Left lobe of liver (tissue), 2 donors: ENCODE measurements at places on chromosomes 5 and 9.

DNA sequence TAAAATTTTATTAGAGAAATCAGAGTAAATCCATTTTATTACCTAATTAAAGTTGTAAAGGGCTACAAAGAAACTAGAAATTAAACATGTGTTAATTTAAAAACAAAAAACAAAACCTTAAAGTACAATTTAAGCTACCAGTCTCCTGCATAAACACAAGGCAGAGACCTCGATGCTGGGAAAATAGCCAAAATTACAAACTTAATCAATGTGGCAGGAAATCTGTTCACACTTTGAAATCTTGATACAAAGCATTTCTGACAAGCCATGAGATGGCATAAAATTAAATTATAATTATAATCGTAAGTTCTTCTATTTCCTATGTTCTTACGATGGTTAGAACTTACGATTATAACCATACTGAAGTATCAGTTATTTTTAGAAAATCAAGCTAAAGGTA is 158.0 kb upstream of the FREM1 start:
- DNase-seq, result no peak

GRCh38 chr9:6997330-6997729 is 239.6 kb downstream of the KDM4C start:
- no peak for DNase-seq

- no peak for DNase-seq
These were observed 11.6 kb upstream of the CEP120 start for GRCh38 chr5:123434796-123435195.

DNA sequence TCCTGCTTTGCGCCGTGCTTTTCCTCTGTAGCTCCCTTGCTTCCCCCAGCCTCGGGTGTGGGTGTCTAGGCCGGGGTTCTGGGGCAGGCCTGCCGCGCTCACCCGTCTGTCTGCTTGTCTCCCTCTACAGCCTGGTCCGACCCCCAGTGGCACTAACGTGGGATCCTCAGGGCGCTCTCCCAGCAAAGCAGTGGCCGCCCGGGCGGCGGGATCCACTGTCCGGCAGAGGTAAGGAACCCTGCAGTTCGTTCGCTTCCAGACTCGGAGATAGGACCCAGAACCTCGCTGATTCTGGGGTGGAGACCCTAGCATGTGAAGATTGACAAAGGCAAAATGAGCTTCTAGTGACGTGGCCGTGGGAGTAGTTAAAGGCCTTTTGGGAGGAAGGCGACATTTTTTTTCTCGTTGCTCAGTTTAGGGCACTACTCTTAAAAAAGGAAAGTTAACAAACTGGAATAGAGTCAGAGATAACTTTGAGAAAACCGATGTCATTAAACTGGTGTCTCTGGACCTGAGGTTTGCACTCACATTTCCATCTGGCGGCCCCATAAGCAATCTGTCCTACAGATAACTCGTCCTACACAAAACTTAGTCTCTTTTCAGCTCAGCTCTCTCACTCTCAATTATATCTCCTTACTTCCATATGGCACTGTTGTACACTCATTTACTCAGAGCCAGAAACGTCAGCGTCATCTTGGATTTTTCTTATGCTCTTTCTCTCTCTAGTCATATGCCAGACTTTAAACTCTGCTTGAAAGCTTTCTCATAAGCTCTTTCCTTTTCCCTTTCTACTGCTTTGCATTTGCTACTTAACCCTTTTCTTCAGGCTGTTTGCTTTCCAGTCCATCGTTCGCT is 561 bp downstream of the SEC61B start:
- no peak for DNase-seq

DNA sequence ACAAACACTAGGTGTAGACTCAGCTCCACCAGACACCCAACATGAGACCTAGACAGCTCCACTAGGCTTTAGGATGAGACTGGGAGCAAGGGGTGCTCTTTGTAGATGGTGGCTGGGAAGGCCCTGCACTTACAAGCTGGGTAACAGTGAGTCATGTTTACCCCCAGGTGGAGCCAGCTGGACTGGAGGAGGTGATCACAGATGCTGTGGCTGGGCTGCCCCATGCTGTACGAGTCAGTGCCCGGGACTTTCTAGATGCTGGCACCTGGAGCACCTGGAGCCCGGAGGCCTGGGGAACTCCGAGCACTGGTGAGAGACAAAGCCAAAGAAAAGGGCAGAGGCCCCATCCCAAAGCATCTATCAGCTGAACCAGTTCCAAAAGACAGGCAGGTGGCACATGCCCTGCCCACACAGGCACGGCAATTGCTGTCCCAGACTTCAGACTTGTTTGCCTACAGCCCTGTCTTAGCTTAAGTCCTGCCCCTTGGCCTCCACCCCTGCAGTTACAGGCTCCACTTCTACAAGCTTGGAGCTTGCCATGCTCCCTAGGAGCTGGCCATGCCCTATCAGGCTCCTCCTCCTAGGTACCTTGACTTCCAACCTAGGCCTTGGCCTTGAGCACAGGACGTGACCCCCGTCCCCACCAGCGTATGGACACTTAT is 2.7 kb downstream of the CCL27 start:
- DNase-seq, result no peak

GRCh38 chr9:3993773-3994172 is 306.1 kb downstream of the GLIS3 start:
- DNase-seq, result no peak

DNA sequence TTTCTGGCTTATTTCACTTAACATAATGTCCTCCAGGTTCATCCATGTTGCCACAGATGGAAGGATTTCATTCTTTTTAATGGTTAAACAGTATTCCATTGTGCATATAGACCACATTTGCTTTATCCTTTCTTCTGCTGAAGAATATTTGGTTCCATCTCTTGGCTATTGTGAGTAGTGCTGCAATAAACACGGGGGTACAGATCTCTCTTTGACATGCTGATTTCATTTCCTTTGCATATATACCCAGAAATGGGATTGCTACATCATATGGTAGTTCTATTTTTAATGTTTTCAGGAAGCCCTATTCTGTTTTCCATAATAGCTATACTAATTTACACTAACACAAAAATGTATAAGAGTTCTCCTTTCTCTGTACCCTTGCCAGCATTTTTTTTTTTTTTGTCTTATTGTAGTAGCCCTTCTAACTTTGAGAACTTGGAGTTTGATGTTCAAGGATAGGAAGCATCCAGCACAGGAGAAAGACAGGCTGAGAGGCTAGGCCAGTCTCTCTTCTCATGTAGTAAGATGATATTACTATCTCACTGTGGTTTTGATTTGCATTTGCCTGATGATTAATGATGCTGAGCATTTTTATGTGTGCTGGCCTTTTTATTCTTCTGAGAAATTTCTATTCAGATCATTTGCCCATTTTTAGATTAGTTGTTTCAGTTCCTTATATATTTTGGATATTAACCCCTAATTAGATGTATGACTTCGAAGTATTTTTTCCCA is 592.2 kb upstream of the ZNF608 start:
- DNase-seq, result no peak

DNA sequence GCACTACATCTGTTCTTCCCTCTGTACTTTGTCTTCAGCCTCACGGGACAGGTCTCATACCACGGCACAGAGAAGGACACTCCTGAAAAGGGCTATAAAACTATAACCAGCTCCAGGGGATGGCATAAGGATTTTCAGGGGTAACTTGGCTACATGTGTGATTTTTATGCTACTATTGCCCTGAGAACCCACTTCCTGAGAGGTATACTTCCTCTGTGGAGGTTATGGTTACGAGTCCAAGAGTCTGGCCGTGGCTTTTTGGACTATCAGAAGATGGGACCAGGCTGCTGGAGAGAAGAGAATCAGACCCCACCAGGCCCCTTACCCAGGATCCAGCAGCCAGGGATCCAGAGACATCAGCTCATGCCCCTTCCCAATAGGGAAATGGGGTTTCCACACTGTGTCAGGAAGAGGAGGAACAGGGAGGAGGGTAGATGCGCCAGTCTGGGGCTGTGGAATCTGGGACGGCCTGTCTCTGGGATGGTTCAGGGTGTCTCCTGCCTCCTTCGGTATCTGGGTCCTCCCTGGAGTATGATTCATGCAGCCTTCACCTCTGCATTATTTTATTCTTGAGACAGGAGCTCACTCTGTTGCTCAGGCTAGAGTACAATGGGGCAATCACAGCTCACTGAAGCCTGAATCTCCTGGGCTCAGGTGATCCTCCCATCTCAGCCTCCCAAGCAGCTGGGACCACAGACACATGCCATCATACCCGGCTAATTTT is 29.7 kb downstream of the WHRN start:
- DNase-seq, result no peak

DNA sequence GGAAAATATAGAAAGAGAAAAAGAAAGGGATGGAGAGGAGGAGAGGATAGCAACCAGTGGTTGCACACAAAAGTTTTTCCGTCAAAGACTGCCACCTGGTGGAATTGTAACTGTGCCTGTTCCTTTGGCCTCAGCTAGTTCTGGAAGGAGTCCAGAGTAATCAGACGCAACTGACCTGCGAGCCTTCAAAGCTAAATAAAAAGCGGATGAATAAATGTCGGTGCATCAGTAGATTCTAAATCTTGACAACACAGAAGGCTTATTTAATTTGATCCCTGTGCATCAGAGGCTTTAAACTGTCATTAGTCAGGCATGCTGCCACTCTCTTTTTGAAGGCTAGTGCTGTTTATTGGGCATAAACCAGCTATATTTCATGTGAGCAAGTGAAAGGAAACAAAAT is 132.9 kb upstream of the ACO1 start:
- peak; percentile 63 for DNase-seq

DNA sequence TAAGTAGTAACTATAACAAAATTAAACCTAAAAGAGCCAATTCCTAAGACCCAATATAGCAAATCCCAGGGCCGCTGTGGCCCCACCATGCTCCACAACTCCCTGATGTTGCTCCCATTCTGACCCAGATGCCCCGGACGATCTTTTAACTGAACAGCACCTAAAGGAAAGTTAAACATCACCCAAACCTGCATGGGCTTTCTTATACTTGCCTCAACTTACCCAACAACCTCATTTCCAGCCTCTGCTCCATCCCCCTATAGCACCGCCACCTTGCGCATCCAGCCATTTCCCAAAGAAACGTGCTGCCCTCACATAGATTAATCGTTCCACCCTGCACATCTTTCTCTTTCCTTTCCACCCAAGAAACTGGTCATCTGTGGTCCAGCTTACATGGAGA is 54.6 kb downstream of the ZNF354C start:
- DNase-seq, result no peak

GRCh38 chr5:78594021-78594420 is 54.6 kb downstream of the LHFPL2 start:
- no peak for DNase-seq

DNA sequence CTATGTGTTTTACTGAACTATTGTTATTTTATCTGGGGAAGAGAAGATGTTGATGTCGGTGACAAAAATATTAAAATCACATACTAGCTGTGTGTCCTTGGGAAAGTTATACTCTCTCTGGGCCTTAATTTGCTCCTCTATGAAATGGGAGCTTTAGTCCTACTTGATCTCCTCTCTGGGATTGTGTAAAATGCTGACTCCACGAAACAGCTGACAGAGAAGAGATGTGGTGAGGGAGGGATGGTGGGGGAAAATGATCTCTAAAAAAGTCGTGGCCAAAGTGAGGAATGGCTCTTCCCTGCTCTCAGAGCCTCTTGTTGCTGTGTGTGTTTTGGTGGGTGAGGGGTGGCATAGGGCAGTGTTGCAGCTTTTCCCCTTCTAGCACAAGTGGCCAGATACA is 173.7 kb downstream of the MELK start:
- no peak for DNase-seq

- no peak for DNase-seq
These were observed 116.1 kb downstream of the KDM4C start for GRCh38 chr9:6873857-6874256.
